CD4-positive, alpha-beta T cell treated with Interleukin-6 for 4 hours (primary cell): ENCODE measurements at places on chromosomes 12 and 14.
A peak's percentile ranks its signal among the peaks of the same experiment; 100 is the strongest.

DNA sequence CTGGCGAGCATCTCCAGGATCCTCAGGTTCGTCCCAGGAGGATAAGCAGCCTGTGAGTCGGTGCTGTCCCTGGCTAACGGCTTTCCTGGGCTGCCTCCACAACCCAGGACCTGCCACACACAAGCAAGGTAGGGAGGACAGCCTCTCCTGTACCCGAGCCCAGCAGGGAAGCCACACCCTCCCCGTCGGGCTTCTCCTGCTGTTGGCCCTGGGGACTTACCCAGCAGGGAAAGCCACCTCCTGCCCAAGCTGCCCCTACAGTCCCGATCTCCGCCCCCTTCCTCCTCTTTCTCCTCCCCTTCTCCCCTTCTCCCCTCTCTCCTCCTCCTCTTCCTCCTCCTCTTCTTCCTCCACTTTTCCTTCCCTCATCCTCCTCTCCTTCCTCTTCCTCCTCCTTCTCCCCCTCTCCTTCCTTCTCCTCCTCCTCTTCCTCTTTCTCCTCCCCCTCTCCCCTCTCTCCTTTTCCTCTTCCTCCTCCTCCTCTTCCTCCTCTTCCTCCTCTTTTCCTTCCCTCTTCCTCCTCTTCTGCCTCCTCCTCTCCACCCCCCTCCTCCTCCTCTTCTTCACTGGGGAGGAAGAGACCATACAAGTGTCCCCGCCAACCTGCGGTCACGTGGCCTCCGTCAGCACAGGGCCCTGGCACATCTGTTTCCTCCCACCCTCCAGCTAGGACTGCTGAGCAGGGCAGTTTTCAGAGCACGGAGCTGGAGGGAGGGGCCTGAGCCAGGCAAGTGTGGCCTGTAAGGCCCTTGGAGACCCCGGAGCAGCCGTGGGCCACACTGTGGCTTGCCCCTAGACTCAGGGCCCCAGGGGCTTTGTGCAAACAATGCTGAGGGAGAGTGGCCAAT, 17.3 kb upstream of the RFLNA start:
- no peak for DNase-seq

DNA sequence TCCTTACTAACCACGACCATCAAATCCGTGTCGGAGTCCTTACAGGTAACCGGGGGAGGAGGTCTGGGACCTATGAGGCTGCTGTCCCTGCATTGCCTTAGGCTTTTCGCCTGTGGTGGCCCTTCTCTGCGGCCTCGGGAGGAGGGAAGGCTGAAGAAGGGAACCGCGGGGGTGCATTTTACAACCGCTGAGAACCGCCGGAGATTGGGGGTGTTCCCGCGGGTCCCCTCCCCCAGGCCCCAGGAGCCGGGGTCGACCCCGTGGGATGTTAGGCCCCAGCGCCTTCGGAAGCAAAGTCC, 549 bp downstream of the GPHN start:
- no peak for DNase-seq

GRCh38 chr14:26204728-26205479, 392.9 kb downstream of the NOVA1 start:
- DNase-seq: no peak

DNA sequence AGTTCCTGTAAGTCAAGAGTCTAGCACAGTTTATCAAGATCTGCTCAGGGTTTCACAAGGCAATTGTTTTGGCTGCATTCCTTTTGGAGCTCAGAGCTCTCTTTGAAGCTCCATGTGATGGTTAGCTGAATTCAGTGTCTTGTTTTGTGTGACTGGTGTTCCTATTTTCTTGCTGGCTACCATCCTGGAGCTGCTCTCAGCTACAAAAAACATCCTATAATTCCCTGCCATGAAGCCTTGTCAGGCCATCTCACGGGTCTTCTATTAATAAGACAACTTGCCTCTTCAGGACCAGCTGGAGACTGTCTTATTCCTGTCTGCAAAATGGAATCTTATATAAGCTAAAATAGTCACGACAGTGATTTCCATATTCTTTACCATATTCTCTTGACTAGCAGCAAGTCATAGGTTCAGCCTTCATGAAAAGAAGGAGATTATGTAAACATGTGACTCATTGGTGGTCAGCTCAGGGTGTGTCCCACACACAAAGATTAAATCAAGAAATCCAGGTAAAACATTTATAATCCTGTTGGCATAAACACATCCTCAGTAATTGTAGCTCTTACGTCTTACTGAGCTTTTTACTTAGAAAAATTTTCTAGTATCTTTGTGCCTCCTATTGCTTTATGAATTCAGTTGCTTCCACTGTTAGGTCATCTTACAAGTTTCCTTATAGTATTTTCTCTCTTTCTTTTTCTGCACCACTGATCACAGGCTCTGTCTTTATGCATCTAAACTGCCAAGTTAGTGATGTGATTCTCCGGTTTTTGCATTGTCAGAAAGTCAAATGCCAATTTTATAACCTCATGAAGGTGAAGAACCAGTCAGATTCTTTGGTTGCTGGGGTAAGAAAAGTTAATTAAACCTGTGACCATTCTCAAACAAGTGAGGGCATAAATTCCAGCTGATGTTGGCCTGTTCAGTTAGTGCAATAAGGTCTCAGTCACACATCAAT, 378.5 kb upstream of the MGAT4C start:
- no peak for DNase-seq

GRCh38 chr14:99325591-99325990, 53.6 kb upstream of the BCL11B start:
- no peak for DNase-seq

DNA sequence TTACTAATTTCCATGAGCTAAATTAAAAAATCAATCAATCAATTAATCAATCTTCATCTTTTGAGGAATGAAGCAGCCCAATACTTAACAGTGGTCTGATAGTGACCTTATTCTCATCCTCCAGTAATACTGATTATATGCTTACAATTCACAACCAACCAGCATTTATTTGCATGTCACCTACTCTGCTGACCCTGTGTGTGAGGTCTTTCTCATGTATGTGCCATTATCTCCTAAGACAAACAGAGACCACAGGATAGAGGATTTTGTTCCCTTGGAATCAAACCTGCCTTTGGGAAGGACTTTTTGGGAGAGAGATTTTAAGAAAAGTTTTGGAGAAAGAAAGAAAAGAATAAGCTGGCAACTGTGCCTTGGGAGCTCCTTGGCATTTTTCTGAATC, 197.2 kb downstream of the NRXN3 start:
- DNase-seq: no peak

DNA sequence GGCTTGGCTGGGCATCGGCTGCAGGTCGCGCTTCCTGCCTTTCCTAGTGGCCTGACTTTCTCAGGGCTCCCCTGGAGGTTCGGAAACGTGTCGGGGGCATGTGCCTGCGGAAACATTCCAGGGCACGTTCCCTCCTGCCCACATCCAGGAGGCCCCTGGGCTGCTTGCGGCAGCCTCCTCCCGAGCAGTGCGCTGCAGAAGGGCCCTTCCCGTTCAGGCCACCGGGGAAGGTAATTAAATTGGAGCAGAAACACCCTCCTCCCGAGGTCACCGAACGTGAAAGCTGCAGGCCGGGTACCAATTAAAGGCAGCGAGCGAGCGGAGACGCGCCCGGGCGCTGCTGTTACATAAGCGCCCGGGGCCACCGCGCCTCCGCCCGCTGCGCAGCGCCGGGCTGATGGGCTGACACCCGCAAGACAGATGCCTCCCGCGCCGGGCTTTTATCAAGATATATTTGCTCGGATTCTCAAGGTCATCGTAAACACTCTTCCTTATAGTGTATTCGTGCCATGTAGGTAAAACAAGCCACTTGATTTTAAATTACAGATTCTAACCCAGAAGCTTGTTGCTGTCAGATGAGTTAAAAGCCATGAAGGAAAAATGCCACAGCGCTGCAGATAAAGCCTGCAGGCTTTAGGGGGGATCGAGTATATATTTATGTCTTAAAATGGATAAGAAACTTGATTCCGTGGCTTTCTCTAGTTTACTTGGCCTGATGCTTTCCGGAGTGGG, 31.4 kb downstream of the SSPN start:
- no peak for DNase-seq

DNA sequence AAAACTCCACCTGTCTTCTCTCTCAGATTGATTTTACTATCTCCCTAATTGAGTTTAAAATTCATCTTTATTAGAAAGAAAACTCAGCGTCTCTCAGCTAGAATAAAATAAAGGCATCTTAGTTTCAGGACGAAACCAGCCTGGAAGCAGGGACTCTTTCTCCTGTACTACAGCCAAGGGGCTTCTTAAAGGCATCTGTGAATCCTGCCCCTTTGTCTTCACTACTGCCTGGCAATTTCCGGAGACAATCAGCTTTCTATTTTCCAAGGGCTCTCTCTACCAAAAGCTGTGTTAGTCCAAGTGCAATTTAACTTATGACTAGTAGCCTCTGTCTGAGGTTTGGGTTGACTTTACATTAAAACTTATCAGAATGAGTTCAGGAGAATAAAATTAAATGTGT, 623.3 kb upstream of the FOXG1 start:
- no peak for DNase-seq

DNA sequence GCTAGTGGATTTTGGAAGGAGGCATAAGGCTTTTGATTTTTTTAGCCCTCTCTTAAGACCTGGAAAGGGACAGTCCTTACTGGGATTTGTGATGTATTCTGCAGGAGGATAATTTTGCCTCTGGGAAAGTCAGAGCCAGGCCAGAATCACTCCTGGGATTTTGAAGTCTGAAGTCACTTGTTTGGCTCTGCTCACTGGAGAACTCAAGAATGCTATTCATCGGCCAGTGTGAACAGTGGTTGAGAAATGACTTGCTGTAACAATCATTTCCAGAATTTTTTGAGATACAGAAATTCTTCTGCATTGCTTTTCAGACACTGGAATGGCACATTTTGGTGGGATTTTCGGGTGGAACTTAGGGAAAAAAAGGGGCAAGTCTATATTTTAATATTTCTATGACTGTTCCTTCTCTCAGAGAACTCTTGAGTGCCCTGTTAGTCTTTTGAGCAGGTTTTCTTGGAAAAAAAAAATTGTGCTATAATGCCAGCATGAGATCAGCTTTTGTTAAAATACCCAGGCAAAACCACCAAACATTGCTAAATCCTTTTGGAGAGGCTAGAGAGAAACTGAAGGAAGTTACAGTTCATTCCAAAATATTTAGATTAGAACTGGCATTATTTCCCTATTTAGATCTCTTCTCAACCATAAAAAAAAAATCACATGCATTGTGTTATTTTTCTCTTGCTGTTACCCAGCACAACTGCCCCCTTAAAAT, 26.1 kb upstream of the BHLHE41 start:
- DNase-seq: no peak

GRCh38 chr14:82811246-82811645, 1277.6 kb upstream of the SEL1L start:
- no peak for DNase-seq

- peak; percentile 60 for DNase-seq
Measured at GRCh38 chr14:76050797-76051392, 65.3 kb downstream of the IFT43 start.

DNA sequence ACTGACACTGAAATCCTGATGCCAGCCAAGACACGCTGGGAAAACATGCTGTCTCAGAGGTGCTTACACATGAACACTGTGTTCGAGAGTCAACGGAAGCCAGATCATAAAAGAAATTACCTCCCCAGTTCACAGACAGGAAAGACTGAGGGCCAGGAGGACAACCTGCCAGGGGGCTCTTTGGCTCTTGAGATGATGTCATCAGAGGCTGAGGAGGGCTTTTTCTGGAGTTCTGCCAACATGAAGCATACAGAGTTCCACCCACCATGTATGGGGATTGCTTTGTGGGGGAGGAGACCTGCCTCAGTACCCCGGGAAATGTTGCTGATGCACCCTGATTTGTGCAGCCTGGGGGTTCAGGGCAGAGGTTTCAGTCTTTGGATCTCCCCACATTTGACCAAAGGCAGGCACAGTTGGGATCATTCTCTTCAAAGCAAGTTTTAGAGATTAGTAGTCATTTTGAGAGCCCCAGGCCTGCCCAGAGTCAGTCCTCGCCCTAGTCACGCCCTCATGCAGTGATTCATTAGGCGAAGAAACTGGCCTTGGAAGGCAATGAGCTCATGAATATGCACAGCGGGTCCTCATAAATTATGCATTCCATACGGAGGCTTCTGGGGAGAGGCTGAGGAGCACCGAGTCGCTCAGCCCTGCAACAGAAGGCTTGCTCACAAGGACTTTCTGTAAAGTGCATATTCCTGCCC, 34.9 kb upstream of the EML1 start:
- DNase-seq: no peak
